ENCODE measurements at places on chromosomes 3 and 15.

- DNase-seq = no peak
These were observed 175.6 kb downstream of the AKAP13 start for GRCh38 chr15:85555875-85556617.

DNA sequence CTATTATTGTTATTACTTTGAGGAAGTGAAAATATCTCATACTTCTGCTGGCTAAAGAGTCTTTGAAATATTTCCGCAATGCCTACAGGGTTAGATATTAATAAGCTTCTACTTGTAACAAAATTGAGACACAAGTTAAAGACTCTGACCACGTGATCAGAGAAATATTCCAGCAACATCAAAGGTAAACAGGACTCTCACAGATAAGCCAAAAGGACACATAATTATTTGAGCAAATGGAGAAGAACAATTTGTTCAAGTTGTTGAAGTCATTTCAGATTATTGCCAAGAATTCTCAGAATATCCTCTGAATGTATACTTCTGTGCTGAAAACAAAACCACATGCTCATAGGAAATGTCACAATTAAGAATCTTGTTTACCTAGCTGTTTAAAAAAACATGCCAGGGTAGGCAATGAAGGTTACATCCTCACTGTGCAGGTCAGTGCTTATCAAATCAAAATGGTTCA, 225.8 kb upstream of the ALCAM start:
- no peak for DNase-seq

GRCh38 chr15:40366457-40367370, 8.7 kb downstream of the DISP2 start:
- no peak for DNase-seq

- DNase-seq = no peak
These were observed 33.5 kb upstream of the PTPN23 start for GRCh38 chr3:47347217-47347801.

- DNase-seq = no peak
These were observed 192.6 kb upstream of the ALCAM start for GRCh38 chr3:105174017-105174615.

DNA sequence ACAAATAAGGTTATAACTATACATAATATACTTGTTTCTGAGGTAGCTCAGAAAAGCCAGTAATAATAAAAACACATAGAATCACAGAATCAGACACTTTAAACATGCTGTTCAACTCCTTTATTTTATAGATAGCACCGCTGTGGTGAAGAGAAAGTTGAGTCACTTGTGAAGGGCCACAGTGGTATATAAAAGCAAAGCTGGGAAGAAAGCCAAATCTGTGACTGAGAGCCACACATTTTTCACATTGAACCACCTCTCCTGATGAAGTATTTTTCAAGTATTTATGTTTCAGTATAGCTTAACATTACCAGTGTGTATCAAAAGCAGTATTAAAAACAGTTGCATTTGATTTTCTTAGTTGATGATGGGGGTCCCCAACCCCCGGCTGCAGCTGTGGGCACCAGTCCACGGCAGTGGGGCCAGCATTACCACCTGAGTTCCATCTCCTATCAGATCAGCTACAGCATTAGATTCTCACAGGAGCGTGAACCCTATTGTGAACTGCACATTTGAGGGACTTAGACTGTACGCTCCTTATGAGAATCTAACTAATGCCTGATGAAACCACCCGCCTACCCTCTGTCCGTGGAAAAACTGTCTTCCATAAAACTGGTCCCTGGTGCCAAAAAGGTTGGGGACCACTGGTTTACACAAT, 46.2 kb downstream of the TBL1XR1 start:
- DNase-seq = no peak

DNA sequence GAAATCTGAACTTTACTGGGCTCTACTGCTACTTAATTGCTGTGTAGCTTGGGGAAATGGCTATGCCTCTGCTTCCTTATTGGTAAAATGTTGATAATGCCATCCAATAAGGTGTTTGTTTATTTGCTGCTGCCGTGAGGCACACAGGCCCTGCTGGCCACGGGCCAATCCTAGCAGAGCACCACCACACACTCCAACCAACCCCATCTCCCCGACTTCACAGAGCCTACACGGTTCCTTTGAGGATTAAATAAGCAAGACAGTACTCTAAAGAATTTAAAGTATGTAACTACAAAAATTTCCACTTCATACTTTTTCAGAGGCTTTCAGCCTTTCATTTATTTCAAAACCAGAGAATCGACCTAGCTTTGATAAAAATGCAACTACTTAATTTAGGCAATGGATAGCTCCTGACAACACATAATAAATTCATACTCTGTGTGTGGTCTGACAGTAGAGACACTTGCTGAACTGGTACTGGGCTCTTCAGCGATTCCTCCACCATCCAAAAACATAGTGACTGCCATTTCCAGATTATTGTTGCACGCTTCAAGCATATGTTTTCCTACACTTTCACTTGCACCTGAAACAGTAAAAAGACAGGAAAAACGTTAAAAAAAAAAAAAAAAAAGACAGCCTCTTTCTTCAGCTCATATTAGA, 25.3 kb downstream of the UBXN7 start:
- no peak for DNase-seq

- no peak for DNase-seq
These were observed 36.1 kb upstream of the HRH1 start for GRCh38 chr3:11118181-11118682.

DNA sequence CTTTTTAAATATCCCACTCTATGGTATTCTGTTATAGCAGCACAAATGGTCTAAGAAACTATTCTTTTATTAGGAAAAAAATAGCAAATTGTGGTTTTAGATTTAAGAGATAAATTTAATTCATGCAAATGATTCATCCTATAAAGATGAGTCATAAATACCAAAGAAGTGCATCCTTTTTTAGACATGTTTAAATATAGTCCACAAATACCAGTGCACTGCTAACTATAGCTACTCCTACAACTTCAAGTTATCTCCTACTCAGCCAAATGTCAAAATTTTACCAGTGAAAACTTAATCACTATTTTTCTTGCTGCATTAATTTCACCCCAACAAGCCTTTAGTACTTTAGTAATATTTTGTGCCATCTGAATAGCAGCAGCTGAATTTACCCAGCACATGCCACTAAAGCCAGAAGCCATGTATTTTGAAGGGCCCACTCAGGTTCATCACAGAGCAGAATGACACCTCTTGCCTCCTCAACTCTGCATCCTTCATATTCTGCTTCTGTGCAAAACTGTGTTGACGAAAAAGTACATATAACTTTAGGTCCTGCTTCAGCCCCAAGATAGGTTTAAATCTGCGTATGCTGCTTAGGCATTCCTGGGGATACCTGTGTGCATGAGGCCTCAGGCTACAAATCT, 24.9 kb downstream of the CX3CR1 start:
- DNase-seq = no peak

- DNase-seq = no peak
These were observed 188.9 kb downstream of the TLE3 start for GRCh38 chr15:69908590-69909420.

DNA sequence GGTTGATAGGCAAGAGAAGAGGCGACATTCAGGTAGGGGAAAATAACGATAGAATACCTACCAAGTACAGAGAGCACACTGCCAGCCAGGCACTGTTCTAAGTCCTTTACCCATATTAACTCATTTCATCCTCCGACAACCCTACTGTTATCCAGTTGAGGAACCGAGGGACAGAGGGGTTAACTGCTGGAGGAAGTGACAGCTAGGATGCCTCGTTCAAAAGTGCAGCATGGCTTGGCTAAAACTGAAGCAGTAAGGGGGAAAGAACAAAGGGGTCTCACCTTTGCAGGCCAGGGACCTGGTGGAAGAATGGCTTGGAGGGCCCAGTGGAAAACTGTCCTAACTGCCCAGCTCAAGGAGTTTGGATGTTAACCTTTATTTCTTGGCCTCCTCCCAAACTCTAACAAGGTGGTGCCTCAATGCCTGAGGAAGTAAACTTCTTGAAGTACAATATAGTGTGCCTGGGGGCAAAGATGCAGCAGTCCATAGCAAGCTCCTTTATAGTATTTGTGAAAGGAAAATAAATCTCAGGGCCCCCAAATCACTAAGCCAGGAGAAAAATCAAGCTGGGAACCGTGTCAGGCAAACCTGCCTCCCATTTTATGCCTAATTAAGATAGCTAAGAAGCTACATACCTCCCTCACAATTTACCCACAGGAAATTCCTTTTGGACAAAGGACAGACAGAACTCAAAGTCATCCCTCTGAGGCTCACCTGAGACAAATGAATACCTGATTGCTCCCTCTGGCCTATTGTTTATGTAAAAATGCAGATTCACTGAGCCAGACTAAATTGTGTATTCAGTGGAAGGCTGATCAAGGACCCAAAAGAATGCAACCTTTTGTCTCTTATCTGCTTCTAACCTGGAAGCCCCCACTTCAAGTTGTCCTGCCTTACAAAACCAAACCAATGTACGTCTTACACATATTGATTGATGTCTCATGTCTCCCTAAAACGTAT, 1.6 kb upstream of the ITGB5 start:
- DNase-seq = no peak

- DNase-seq = no peak
These were observed 292.5 kb downstream of the ARPP21 start for GRCh38 chr3:35931867-35932266.

- no peak for DNase-seq
These were observed 105.4 kb upstream of the FHIT start for GRCh38 chr3:61356685-61357084.

DNA sequence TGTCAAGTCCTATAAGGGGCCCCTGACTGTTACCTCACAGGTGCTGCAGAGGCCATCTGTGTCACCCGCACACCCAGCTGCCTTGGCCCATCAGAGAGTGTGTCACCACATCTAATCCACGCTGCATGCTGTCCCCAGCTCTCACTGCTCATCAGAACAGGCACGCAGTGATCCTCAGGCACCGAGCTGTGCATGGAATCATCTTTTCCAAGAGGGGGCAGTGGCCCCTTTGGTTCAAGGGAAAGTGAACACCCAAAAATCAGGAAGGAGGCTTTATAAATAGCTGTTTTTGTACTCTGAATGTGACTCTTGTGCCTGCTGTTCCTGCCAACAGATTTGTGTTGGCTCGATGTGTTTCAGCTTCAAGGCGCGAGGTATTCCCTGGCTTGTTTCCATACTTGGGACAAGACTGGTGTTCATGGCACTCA, 110.3 kb upstream of the ETV5 start:
- no peak for DNase-seq

- no peak for DNase-seq
These were observed 62.8 kb upstream of the SEC22A start for GRCh38 chr3:123138839-123139444.

GRCh38 chr15:95520922-95521321, 809.6 kb upstream of the NR2F2 start:
- DNase-seq = no peak

- DNase-seq = no peak
These were observed 68.3 kb downstream of the GALK2 start for GRCh38 chr15:49238342-49238741.

DNA sequence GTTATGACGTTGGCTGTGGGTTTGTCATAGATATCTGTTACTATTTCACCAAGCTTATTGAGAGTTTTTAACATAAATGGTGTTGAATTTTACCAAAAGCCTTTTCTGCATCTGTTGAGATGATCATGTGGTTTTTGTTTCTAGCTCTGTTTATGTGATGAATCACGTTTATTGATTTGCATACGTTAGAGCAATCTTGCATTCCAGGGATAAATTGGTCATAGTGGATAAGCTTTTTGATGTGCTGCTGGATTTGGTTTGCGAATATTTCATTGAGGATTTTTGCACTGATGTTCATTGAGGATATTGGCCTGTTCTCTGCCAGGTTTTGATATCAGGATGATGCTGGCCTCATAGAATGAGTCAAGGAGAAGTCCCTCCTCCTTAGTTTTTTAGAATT, 117.8 kb downstream of the DOCK3 start:
- DNase-seq = no peak

- no peak for DNase-seq
These were observed 39.4 kb upstream of the CD47 start for GRCh38 chr3:108130236-108130635.

GRCh38 chr3:171178714-171179113, 152.2 kb upstream of the SLC2A2 start:
- DNase-seq = no peak

DNA sequence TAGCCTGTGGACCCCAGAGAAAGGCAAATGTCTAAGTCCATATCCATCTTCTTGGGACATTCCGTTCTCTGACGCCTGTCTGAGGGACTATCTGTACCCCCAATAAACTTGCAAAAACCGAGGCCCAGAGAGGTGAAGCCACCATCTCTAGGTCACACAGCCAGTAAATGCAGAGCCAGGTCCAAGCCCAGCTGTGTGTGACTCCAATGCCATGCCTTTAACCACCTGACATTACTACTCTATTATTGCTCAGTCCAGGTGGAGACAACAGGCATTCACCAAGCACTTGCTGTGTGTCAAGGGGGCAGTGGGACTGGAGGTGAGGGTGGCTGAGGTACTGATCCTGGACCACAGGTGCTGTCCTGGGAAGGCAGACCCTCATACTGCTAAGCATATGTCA, 25.4 kb downstream of the CYP8B1 start:
- no peak for DNase-seq

DNA sequence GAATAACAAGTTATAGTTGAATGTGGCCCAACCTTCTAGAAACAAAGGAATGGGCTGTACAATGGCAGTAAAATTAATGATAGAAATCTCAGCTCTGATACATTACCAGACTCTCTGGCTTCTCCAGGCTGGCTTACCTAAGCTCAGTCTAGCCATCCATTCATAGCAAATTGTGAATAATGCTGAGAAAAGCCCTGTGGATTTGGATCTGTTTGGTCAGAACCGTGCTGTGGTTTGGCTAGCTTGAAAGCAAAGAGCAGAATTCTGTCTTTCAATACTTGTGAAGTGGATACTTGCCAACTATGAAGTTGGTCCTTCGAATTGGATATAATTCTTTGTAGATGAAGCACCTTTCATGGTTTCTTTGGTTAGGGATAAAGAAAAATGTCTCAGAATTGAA, 199.1 kb downstream of the EPHA3 start:
- no peak for DNase-seq

- DNase-seq = no peak
These were observed 8.4 kb upstream of the SLCO2A1 start for GRCh38 chr3:134038071-134038491.

DNA sequence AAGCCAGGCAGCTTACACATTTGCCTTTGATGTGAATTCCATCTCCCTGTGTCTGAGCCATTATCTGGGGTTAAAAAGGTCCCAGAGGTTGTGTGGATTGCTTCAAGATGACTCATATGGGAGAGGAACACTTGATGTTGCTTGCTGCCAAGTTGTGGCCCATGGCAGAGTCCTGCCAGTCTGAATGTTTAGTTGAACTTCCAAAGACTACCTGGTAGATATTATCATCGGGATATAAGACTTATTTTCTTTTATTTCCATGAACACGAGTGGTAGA, 85.6 kb downstream of the TJP1 start:
- no peak for DNase-seq

DNA sequence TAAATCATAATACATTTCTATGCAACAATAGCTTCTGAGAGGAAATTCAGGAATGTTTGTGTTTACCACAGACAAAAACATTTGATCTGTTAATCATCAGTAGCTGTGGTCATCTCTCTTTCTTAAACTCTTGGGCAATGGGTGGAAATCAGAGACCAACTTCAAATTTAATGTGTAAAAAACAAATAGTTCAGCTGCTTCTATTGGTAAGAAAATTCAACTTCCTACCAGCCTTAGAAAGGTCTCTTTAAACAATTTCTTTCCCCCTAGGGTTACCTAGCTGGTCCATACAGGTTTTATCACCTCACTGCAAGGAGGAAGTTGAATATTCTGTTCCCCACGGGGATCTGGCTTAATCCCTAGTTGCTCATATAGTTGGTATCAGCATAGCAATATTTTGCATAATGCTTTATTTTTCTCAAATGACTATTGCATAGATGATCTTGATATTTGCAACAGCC, 20.3 kb upstream of the PPP4R2 start:
- DNase-seq = no peak

- DNase-seq = no peak
These were observed 1.7 kb downstream of the CLRN1 start for GRCh38 chr3:150970665-150971324.
